ENCODE measurements at places on chromosomes 6 and 20.

GRCh38 chr6:85594197-85594930, 706 bp upstream of the SNX14 start:
- no peak for DNase-seq

DNA sequence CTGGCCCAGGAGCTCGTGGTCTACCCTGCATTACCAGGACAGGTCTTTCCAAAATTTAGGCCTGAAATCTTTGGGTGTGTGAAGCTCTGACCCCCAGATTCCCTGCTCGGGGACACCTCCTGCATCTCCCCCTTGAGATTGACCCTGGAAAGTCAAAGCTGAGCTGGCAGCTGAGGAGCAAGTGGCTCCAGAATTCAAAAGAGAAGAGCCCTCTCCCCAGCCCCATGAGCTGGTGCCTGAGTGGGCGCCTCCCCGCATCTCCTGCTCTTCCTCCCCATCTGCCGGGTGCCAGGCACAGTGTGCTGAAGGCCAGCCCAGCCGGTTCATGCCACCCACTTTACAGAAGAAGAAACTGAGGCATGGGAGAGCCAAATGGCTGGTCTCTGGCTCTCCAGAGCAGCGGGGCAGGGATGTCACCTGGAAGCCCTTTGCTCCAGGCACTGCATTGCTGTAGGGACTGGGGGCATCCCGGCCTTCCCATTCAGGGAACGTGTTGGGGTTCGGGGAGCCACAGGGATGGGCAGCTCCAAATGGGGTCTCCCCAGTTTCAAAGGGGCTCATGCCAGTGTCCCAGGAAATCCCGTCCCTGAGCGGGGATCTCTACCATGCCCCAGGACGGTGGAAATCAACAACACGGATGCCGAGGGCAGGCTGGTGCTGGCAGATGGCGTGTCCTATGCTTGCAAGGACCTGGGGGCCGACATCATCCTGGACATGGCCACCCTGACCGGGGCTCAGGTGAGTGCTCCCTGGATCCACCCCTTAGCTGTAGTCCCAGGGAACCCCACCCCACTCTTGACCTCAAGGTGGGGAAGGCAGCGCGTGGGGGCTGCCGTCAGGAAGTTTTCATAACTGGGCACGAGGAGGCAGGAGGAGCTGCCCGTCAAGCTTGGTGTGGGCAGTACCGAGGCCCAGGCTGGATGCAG, 20.5 kb downstream of the NPEPL1 start:
- DNase-seq: no peak

DNA sequence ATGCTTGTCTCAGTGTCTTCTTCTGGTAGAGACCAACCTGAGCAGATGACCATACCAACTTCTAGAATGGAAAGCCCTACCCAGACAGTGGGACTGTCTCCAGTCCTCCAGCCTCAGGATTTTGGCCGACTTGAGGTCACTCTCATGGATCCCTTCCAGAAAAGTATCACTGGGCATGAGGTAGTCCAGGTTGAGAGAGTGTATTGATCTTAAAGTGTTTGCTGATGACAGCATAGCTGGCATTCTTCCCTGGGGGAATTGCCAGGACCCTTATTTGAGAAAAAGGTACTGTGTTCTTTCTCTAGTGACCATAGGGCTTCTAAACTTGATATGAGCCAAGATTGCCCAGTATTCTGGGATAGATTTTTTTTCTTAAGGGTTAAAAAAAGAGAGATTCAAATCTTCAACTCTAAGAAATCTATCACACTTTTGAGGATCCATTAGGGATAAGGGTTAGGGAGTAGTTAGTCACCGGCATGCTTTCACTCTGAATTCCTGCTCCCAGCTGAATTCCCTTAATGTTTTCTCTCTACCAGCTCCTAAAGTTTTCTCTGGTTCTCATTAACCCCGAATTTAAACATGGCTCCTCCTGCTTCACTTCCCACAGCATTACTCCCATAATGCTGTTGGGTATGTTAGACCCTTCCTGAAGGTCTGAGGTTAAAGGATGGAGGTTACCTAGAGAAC, 73.6 kb upstream of the FLRT3 start:
- no peak for DNase-seq

GRCh38 chr6:34004706-34005105, 141.2 kb downstream of the GRM4 start:
- DNase-seq: no peak

DNA sequence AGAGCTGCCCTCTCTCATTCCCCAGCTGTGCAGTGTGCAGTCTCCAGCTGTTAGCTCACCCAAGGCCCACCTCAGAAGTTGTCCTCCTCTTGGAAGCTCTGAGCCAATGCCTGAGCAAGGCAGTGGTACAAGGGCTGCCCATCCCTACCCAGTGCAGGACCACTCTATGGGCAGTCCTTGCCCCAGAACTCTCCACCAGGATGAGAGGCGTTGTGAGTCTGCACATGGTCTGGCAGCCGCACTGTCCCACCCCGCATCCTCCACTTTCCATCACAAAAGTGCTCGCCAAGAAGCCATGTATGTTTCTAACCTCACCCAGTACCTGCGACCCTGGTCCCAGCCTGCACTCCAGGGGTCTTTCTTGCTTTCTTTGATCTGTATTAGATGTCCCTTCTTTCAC, 175.1 kb upstream of the PMEPA1 start:
- DNase-seq: no peak

GRCh38 chr6:139551376-139551775, 176.9 kb upstream of the CITED2 start:
- DNase-seq: no peak

DNA sequence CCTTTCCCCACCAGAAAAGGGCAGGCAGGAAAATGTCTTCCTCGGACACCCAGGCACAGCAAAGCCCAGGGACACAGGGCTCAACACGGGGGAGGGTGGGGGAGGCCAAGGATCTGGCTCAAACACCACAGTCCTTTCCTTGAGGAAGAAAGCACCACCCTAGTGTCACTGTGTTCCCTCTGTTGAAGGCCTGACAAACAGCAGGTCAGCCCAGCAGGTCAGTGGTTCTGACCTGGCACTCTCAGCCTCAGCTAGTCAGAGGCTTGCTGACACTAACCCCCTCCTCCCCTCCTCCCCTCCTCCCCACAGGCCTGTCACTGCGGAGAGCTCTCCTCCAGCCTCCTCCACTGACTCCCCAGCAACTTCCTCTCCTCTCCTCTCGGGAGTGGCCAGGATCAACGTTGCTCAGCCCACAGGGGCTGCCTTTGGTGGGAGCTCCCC, 239.6 kb downstream of the LRFN2 start:
- DNase-seq: no peak

DNA sequence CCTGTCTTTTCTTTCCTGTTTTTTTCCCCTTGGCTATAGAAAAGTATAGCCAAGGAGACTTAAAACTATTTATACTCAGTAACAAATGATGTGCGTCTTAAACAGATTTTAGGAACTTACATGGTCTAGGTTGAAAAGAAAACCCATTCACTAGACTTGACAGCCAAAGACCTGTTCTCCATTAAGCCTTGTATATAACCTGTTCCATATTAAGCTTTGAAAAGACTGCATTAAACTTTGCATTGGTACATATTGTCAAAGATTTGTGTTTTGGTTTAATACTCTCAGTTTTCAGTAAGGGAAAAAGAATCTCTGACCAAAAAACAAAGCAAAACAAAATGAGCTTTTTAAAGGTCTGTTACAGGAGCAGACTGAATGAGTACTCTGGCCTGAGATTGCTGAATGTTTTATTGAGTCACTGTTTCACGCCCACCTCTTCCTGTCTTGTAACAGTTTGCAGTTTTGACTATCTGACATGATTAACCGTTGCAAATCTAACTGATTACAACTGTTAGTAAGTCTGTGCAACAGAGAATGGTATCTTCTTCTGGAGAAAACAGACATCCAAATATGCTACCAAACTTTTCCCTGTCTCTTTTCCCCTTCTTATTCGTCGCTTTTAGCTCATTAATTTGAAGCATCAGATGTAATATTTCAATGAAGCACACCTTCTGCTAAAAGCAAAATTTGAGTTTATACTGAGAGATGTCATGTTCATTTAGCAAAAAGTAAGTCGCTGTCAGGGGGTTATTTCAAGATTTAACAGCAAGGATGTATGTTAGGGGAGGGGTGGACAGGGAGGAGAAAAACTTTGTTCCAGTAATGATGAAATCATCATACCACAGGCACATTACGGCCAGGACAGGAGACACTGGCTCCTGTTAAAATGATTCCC, 59.1 kb upstream of the SUPT3H start:
- DNase-seq: no peak

GRCh38 chr6:391559-392440, at the start of gene IRF4:
TSS of gene IRF4 (plus strand) at chr6:391752. CDS start at chr6:393153, 1,401 bp downstream.
- no peak for DNase-seq

DNA sequence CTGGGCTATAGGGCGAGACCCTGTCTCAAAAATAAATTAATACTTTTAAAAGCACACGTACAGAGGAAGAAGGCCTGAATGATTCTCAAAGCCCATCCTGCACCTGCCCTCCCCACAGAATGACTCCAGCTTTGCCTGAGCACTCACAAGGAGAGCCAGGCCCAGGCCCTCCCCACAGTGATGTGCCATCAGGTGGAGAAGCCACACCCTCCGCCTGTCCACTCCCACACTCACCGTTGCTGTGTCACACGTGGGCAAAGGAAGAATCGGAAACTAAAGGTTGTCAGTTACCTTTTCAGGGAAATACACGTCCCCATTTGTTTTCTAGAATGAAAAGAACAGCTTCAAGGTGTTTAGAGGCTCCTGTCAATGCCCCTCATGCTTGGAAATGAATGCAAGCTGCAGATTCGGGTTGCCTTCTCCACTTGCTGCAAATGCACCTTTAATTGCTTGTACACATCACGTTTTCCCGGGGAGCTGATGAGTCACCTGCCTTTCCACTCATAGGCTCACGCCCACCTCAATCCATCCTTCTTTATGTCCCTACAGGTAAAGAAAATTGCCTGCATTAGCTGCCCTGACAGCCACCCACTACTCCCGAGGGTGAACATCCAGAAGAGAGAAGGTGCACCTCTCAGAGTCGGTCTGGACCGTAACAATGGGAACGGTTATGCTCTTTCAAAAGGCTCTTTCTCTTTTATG, 45.5 kb upstream of the AFDN start:
- DNase-seq: no peak

GRCh38 chr20:9615766-9616454, 101.5 kb downstream of the LAMP5 start:
- no peak for DNase-seq

GRCh38 chr20:17226410-17227218, at the start of gene PCSK2:
TSS of gene PCSK2 (plus strand) at chr20:17227040. CDS start at chr20:17227306, 266 bp downstream.
- peak; percentile 94 for DNase-seq

- DNase-seq: no peak
These were observed 11.6 kb downstream of the JAG1 start for GRCh38 chr20:10662151-10662550.

GRCh38 chr6:83976871-83977270, 56.7 kb upstream of the MRAP2 start:
- DNase-seq: no peak

- DNase-seq: no peak
These were observed 115.4 kb upstream of the SAMD5 start for GRCh38 chr6:147392917-147393625.

DNA sequence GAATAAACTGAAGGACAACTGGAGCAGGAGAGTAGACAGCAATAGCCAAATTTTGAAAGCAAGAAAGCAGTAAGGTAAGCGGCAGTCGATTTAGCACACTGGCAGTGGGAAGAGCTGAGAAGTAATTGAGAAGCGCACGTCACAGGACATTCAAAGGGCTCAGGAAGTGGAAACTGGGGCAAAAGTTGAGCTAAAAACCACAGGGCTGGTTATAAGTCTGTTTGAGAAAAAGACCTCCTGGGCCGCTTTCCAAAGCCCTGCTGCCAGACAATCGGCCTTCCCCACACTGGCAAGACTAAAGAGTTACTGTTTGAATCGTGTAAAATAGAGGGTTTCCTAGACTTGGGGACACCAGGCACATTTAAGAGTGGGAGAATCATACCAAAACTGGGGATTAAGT, 161.4 kb downstream of the DNAH8 start:
- no peak for DNase-seq

- DNase-seq: no peak
These were observed 703.8 kb downstream of the RFPL4B start for GRCh38 chr6:113050979-113051378.

DNA sequence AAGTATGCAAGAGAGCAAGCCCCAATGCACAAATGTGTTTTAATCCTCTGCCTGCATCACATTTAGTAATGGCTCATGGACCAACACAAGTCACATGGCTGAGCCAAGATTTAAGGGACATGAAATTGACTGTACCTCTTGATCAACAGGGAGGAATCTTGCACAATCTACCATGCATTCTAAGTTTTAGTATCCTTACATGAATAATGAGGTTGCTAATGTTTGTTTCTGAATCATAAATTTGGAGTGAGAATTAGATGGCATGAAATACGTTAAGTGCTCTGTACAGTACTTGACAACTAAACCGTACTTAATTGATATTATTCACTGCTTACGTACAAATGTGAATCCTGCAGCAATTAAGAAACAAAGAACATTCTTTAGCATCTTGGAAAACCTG, 553.8 kb upstream of the JAG1 start:
- DNase-seq: no peak

- peak; percentile 56 for DNase-seq
These were observed at the start of gene DDR1 for GRCh38 chr6:30883685-30884520. TSS of gene DDR1 (plus strand) at chr6:30884519. CDS start at chr6:30888730, 4,211 bp downstream.

GRCh38 chr6:124512431-124512830, 449.8 kb upstream of the RNF217 start:
- DNase-seq: no peak

GRCh38 chr6:137256350-137257103, 37.3 kb upstream of the IFNGR1 start:
- DNase-seq: no peak

DNA sequence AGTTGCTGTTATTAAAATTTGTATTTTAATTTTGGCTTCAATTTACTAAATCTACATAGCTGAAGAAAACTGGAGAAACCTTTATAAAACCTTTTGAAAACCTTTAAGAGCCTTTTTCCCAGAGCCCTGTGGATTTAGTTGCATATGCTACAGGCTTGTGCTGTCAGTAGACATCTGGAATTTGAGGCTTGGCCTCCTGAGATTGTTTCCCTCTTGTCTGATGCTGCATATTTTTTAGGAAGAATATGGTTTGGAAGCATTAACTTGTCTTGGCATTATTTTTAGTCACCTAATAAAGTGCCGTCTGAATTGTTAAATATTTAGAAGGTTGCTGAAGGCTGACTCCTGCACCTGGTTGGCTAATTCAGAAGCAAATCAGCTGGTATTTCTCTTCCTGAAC, 369.4 kb downstream of the UTRN start:
- no peak for DNase-seq

- no peak for DNase-seq
These were observed 80.5 kb downstream of the TMEM242 start for GRCh38 chr6:157242791-157243190.

DNA sequence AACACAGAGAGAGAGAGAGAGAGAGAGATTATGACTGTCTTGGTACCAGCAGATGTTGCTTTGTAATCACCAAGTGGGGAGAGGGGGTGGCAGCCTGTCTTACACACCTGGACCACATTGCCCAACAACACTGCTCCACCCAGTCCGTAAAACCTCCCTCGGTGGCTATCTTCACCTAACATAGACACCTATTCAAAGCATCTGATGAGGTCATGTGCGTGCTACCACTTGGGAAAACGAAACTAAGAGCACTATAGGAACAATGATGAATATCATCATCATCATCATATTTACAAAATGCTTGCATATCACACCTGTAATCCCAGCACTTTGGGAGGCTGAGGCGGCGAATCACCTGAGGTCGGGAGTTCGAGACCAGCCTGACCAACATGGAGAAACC, 24.1 kb upstream of the SALL4 start:
- no peak for DNase-seq
